Left hindlimb (tissue), 1 donor: ENCODE measurements at places on chromosomes 13 and 19.

DNA sequence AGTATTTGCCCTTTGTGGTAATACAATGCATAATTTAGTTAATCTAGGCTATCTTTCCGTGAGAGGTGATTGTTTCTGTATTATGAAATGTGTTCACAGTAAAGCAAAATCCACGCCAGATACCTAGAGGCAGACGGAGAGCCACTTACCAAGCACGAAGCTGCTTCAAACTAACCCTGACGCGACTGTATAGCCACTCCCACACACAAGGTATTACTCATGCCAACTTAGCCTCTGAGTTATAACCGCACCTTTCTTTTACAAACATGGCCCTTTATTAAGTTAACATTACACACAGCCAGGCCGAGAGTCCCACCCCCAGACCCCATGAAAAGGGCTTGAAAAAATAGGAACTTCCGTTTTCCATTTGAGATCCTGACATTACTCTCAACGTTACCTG lies 185.7 kb downstream of the ABCC4 start:
- DNase-seq = no peak

DNA sequence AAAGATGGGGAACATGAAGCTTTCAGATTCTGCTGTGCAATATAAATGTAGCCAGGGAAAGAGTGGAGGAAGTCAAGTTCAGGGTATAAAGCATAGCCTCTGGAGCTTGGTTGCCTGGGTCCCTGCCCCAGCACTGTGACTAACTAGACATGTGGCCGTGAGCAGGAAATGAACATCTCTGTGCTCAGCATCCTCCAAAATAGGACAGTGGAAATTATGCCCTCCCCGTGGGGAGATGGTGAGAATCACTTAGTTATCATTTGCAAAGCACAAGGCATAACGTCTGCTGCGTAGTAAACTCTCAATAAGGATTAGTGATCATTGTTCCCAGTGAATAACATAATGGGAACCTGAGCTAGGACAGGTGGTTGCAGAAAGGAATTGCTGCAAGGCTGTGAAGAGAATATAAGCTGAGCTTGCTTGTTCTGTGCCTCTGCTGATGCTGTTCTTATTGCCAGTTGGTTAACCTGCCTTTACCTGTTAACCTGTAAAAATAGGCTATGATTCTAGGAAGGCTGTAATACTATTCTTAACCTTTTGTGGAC lies 441.0 kb downstream of the COG6 start:
- no peak for DNase-seq

- DNase-seq = no peak
Observed at GRCh38 chr13:26693749-26694463, 66.7 kb downstream of the GPR12 start.

DNA sequence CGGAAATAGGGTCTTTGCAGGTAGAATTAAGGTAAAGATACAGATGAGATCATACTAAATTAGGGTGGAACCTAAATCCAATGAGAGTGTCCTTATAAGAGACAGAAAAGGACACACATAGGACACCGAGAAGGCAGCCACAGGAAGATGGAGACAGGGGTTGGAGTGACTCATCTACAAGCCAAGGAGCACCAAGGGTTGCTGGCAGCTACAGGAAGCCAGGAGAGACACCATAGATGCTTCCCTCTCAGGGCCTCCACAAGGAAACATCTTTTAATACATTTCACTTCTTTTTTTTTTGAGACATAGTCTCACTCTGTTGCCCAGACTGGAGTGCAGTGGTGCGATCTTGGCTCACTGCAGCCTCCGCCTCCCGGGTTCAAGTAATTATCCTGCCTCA lies 10.1 kb downstream of the TMEM143 start:
- no peak for DNase-seq

DNA sequence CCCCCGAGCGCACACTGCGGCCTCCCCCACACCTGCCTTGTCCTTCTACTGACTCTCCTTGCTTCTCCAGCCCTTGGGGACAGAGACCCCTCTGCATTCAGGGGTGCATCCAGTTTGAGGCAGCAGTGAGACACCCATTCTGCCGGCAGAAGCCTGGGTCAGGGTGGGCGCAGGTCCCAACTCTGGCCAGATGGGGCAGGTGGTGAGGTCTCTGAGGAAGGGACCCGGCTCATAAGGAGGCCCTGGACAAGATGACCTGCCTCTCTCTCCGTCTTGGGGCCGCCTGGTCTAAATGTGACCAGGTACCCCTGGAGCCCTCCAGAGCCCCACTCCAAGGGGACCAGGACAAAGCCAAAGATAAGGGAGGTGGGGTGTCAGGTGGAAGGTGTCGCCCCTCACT lies 6.1 kb downstream of the CHERP start:
- no peak for DNase-seq

DNA sequence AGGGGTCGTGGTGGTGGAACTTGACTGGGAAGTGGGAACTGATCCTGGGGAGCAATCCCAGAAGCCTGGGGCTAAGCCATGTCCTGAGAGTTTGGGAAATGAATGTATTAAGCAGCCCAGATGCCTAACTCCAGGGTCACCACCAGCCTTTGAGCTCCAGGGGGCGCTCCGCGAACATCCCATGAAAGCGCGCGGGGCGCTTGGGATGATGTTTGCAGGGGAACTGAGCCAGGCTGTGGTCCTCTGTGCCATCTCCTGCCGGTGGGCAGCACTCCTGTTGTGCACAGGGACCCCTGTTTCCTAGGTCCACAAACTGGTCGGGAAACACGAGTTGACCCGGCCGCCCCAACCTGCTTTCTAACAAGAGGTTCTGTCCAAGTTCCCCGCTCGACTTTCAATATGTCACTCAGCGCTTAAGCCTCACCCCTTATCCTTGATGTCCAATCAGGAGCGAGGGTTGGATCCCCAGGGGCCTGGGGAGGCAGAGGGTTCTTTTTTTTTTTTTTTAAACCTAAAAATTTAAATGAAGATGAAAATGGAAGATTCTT lies 14.4 kb downstream of the LEUTX start:
- DNase-seq = peak; percentile 84

- DNase-seq = no peak
Observed at GRCh38 chr19:45884682-45885555, 1.0 kb downstream of the IRF2BP1 start.

DNA sequence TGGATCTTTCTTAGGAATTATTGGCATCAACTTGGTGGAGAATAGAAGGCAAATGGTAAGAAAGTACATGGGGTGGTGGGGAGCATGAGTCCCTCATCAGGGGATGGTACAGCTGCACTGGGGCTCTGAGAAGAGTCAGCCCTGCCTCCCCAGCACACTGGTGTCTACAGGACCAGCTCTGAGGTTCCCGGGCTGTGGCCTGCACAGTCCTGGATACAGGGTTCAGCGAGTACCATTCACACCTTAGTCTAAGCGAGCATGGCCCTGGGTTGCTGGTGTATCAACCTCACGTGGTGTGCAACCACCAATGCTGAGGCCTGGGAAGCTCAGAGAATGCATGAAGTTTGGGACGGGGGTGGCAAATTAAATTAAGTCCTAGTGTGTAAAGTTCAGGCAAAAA lies 10.1 kb downstream of the TMEM255B start:
- no peak for DNase-seq
